Heart left ventricle (tissue), 16 donors: ENCODE measurements at places on chromosomes 1 and 21. TPM values are rescaled to one million over a fixed set of nuclear protein-coding genes. Genes with fewer than 3 reads are reported as not detected.

- no peak overlapping the region for H3K27ac ChIP-seq
- no peaks in the 10 kb centered on the region for H3K27me3 ChIP-seq
- H3K4me3 ChIP-seq: no peak overlapping the region
Observed at GRCh38 chr21:28822486-28823335, 170.0 kb downstream of the LTN1 start.

Gene PRELP
- total RNA-seq: 9.2 TPM

Gene SPTA1
- total RNA-seq: not detected

- H3K4me1 ChIP-seq: peaks cover 9% of the 10 kb centered on the region
- H3K36me3 ChIP-seq: no peaks in the 10 kb centered on the region
- H3K27ac ChIP-seq: no peak overlapping the region
- H3K27me3 ChIP-seq: no peaks in the 10 kb centered on the region
Observed at GRCh38 chr1:25477448-25478034, 46.8 kb downstream of the MACO1 start.

Gene SELP
- total RNA-seq: 5.0 TPM

DNA sequence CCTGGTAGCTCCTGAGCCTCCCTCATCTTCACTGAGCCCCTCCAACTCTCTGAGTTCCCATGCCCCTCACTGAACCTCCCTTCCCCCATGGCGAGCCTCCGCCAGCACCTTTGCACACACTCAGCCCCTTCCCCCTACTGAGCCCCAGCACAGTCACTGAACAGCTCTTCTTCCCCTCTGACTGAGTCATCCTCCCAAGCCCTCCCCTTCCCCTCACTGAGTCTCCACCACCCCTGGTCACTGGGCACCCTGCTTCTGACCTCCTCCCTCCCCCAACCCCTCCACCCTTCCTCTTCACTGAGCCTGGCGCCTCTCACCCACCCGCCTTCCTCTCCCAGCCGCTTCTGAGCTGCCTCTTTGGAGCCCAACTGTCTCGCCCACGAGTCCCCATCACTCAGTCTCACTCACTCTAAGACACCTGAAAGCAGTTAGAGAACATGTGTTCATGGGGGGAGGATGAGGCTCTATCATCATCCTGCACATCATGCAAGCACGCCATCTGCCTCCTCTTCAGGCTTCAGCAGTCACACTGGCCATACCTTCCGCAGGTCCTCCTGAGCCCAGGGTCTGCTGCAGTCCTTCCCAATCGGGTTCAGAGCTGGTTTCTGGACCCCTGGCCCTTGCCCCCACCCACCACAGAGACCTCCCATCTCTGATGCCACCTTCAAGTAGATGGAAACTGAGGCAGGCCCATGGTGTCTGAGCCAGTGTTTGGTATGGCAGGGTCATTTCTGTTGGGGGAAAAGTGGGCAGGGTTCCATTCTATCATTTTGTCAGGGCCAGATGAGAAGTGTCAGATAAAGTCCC lies 2.0 kb upstream of the TRNP1 start:
- H3K4me3 ChIP-seq: no peak overlapping the region
- H3K27ac ChIP-seq: no peak overlapping the region
- peaks cover 22% of the 10 kb centered on the region for H3K4me1 ChIP-seq
- H3K36me3 ChIP-seq: no peaks in the 10 kb centered on the region

Gene TTC22
- not detected for total RNA-seq

Gene PAQR6
- total RNA-seq: 0.92 TPM

Gene AMY2A
- not detected for total RNA-seq

GRCh38 chr1:111323231-111323630 lies 32.6 kb downstream of the CHIA start:
- no peak overlapping the region for H3K4me3 ChIP-seq
- no peaks in the 10 kb centered on the region for H3K4me1 ChIP-seq
- no peaks in the 10 kb centered on the region for H3K36me3 ChIP-seq
- no peak for DNase-seq

Gene NMNAT2
- 4.6 TPM for total RNA-seq

Gene SUSD4
- total RNA-seq: 8.9 TPM

GRCh38 chr21:31622397-31622796 lies 37.1 kb upstream of the SOD1 start:
- no peaks in the 10 kb centered on the region for H3K27me3 ChIP-seq
- H3K27ac ChIP-seq: no peak overlapping the region
- no peak for DNase-seq
- no peak overlapping the region for H3K4me3 ChIP-seq

Gene MRPL39
- 51.8 TPM for total RNA-seq

DNA sequence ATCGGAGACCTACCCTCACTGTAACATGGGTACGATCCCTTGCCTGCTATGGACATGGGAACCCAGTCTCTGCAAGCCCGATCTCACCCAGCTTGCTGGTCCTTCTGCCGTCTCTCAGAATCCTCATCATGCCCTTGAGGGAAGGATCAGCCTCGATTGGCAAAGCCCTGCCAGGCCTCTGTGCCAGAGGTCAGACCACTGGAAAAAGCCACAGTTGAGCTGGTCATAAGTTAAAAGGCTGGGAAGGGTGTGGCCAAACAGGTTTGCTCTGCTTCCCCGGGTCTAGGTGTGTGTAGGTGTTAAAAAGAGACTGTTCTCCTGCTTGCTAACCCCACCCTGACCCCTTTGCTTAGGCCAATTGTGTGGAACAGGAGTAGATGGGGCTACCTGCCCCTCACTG lies 19.5 kb upstream of the PADI3 start:
- no peaks in the 10 kb centered on the region for H3K27me3 ChIP-seq
- no peak overlapping the region for H3K27ac ChIP-seq
- H3K4me3 ChIP-seq: no peak overlapping the region
- no peak for DNase-seq
- no peaks in the 10 kb centered on the region for H3K4me1 ChIP-seq

GRCh38 chr1:219441884-219442283 lies 171.0 kb downstream of the ZC3H11B start:
- no peaks in the 10 kb centered on the region for H3K4me1 ChIP-seq
- no peaks in the 10 kb centered on the region for H3K27me3 ChIP-seq
- DNase-seq: no peak
- no peak overlapping the region for H3K27ac ChIP-seq

GRCh38 chr1:94754570-94754969 lies 65.6 kb upstream of the SLC44A3 start:
- no peak for DNase-seq
- no peaks in the 10 kb centered on the region for H3K27me3 ChIP-seq
- peak overlapping the region; percentile 28 for H3K27ac ChIP-seq
- no peaks in the 10 kb centered on the region for H3K36me3 ChIP-seq

Gene TAS1R1
- total RNA-seq: not detected

Gene GPX7
- total RNA-seq: 8.2 TPM

Gene XKR8
- 4.2 TPM for total RNA-seq

GRCh38 chr1:58738876-58739275 lies 39.0 kb upstream of the MYSM1 start:
- no peak for DNase-seq
- no peaks in the 10 kb centered on the region for H3K27me3 ChIP-seq
- no peaks in the 10 kb centered on the region for H3K36me3 ChIP-seq
- H3K27ac ChIP-seq: no peak overlapping the region
- H3K4me1 ChIP-seq: no peaks in the 10 kb centered on the region

DNA sequence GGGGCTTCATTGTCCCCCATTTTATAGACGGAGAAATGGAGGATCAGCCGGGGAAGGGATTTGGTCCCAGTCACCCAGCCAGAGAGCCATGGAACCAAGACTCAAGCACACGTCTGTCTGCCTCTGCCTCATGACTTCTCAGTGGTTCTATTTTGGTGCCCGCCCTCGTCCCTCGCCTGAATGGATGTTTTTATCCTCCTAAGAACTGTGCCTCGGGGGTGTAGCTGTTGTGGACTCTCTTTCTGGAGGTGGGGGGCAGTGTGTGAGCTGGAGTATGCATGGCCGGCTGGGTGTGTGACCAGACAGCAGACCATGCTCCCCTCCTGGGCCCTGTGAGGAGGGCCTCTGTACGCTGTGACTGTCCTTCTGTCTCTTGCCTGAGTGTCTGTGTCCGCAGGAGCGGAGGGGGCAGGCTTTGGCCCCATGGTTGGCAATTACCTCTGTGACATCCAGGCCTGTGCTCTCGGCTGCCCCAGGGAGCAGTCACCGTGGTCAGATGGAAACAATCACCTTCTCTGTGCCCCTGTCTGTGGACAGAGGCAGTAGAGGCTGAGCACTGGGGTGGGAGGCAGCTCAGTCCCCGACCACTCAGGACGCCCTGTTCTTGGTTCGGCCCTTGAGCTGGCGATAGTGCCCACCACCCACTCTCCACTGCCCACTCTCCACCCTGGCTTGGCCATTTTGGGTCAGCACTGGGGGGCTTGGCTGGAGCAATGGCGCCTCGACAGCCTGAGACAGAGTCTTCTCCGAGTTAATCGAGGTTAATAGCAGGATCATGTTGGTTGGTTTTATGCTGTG lies 20.4 kb downstream of the WNT4 start:
- no peak for DNase-seq
- H3K4me1 ChIP-seq: no peaks in the 10 kb centered on the region
- no peak overlapping the region for H3K27ac ChIP-seq
- peaks cover 17% of the 10 kb centered on the region for H3K36me3 ChIP-seq
- H3K4me3 ChIP-seq: no peak overlapping the region

Gene ODR4
- 9.2 TPM for total RNA-seq

GRCh38 chr1:44565259-44565750 lies 109.0 kb downstream of the TMEM53 start:
- DNase-seq: no peak
- H3K27me3 ChIP-seq: peaks cover 18% of the 10 kb centered on the region
- H3K4me1 ChIP-seq: no peaks in the 10 kb centered on the region
- H3K36me3 ChIP-seq: no peaks in the 10 kb centered on the region

Gene CLDN17
- total RNA-seq: not detected

- H3K36me3 ChIP-seq: no peaks in the 10 kb centered on the region
- no peak for DNase-seq
- H3K27ac ChIP-seq: no peak overlapping the region
- no peaks in the 10 kb centered on the region for H3K4me1 ChIP-seq
Observed at GRCh38 chr1:195981448-195982139, 626.6 kb downstream of the KCNT2 start.

- DNase-seq: no peak
- no peaks in the 10 kb centered on the region for H3K36me3 ChIP-seq
- H3K27me3 ChIP-seq: no peaks in the 10 kb centered on the region
- no peak overlapping the region for H3K4me3 ChIP-seq
- H3K27ac ChIP-seq: no peak overlapping the region
- H3K4me1 ChIP-seq: no peaks in the 10 kb centered on the region
Observed at GRCh38 chr1:33819913-33820311, 44.0 kb upstream of the HMGB4 start.

DNA sequence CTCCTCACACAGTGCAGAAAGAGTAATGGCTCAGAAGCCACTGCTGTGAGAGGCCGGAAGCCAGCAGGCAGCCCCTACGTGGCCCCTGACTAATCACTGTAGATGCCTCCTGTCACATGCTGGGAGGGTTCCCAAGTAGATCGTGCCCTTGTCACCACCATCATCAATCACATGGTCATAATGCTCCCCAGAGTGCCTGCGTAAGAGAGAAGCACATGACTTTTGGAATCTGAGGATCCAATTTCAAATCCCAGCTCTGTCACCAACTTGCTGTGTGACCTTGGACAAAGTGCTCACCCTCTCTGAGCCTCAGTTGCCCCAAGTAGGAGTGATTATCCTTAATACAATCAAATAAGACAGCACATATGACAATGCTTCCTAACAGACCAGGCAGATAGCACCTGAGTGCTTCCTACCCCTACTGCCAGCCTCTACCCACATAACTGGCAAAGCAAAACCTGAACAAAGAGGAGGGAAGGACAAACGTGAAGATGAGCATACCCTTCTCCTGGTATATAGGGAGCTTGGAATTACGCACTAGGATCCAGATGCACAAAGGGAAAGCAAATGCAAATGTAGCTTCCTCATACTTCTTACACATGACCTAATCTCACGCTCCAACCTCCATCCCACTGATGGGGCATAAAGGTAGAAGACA lies 65.7 kb downstream of the SDC3 start:
- H3K27me3 ChIP-seq: no peaks in the 10 kb centered on the region
- no peak for DNase-seq
- no peaks in the 10 kb centered on the region for H3K36me3 ChIP-seq
- peaks cover 4% of the 10 kb centered on the region for H3K4me1 ChIP-seq
- H3K27ac ChIP-seq: no peak overlapping the region
- H3K4me3 ChIP-seq: no peak overlapping the region

DNA sequence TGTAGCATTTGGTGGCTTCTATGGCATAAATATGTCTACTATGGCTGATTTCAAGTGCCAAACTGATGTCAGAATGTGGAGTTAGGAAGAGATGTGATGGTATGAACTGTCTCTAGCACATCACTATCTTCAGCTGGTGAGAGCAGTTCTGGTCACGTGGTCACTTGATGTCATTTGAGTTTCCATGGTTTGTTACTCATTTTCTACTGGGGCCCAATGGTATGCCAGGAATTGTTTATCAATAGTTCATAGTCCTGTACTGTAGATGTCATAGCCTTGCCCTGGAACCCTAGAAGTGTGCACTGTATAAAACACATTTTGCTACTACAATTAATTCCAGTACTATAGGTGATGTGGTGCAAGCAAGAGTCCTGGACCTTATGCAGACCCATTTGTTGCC lies 153.7 kb downstream of the PDE4B start:
- H3K4me3 ChIP-seq: no peak overlapping the region
- H3K4me1 ChIP-seq: no peaks in the 10 kb centered on the region
- no peak overlapping the region for H3K27ac ChIP-seq
- no peaks in the 10 kb centered on the region for H3K36me3 ChIP-seq

GRCh38 chr1:45305231-45305630 lies 21.5 kb upstream of the HPDL start:
- no peak overlapping the region for H3K27ac ChIP-seq
- no peak for DNase-seq
- no peak overlapping the region for H3K4me3 ChIP-seq

Gene B4GALT2
- total RNA-seq: 35.8 TPM

Gene CEPT1
- total RNA-seq: 11.6 TPM

DNA sequence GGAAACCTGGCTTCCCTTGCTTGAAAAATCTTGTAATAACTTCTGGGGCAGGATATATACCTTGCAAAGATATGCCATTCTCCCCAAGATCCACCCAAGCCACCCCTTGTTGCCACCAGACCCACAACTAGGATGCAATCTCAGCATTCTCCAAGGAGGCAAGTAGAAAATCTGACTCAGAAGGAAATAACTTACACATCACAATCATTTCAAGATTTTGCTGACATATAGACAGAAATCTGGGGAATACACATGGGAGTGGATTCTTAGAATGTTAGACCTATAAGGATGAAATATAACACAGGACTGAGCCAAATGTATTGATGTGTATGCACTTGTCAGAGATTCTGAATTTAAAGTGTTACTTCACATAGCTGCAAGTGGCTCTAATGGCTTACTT lies 14.8 kb upstream of the ZDHHC18 start:
- no peak for DNase-seq
- H3K27ac ChIP-seq: no peak overlapping the region
- H3K4me3 ChIP-seq: no peak overlapping the region
- no peaks in the 10 kb centered on the region for H3K4me1 ChIP-seq
- H3K27me3 ChIP-seq: no peaks in the 10 kb centered on the region

Gene TDRD10
- 1.8 TPM for total RNA-seq

Gene PLXNA2
- total RNA-seq: 24.5 TPM

Gene GPBP1L1
- total RNA-seq: 94.2 TPM

GRCh38 chr1:222618880-222619596 lies 1.1 kb downstream of the MIA3 start:
- H3K36me3 ChIP-seq: no peaks in the 10 kb centered on the region
- H3K4me1 ChIP-seq: peaks cover 10% of the 10 kb centered on the region
- no peak overlapping the region for H3K27ac ChIP-seq
- peak; percentile 28 for DNase-seq
- H3K4me3 ChIP-seq: peak overlapping the region; percentile 93
- no peaks in the 10 kb centered on the region for H3K27me3 ChIP-seq

GRCh38 chr1:167298325-167298724 lies 77.6 kb downstream of the POU2F1 start:
- no peak overlapping the region for H3K4me3 ChIP-seq
- no peak for DNase-seq
- H3K36me3 ChIP-seq: no peaks in the 10 kb centered on the region
- H3K27ac ChIP-seq: no peak overlapping the region
- peaks cover 17% of the 10 kb centered on the region for H3K4me1 ChIP-seq
